ENCODE measurements at places on chromosomes 16 and 17. TPM values are rescaled to one million over a fixed set of nuclear protein-coding genes. Genes with fewer than 3 reads are reported as not detected.

GRCh38 chr17:57713140-57713539, 32.0 kb downstream of the CCDC182 start:
- no peak for DNase-seq

- DNase-seq = no peak
These were observed 35.0 kb upstream of the SLC5A10 start for GRCh38 chr17:18916816-18917500.

DNA sequence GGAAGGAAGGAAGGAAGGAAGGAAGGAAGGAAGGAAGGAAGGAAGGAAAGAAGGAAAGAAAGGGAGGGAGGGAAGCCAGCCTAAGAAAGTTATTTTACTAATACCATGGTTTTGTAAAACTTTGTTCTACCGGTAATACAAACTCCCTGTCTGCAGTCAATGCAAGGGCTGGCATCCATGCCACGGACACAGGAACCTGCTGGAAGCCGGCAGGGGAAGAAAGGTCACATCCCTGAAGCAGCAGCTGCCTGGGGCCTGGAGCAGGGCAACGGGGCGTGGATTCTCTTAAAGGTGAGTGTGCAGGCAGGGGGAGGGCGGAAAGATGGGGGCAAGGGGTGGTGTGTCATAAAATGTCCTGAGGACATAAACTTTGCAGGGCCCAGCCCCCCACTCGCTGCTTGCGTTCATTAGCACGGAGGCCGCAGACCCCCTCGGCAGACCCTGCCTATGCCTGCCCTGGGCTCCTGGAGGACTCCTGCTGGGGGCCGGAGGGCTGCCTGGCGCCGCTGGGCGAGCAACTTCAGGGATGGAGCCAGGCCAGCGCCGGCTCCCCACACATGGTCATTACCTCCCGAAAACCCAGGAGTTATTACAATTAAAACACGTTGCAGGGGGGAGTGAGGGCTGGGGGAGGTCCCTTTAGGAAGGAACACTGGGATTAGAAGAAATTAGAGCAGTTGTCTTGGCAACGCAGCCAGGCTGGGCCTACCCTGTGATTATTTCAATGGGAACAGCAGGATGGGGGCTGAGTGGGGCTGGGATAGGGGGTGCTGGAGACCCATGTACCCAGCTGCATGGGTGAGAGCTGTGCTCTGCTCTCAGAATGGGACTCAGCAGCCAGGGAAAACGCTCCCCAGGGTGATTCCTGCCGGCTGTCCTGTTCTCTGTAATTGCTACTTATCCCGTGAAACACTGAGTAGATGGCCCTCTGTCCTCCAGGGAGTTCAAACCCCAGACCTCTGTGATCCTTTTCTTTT, 257.9 kb downstream of the SOX9 start:
- DNase-seq = peak; percentile 72

DNA sequence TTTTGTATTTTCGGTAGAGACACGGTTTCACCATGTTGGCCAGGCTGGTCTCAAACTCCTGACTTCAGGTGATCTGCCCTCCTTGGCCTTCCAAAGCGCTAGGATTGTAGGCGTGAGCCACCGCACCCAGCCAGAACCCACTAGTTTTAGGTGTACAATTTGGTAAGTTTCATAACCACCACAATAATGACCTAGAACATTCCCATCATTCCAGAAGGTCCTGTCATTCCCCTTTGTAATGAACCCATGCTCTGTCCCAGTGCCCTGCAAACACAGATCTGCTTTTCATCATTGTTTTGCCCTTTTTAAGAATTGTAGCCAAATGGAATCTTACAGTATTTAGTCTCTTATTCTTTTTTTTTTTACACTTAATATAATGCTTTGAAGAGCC, 35.6 kb upstream of the IRF8 start:
- no peak for DNase-seq

CCL16 gene
- not detected for total RNA-seq

RNF227 gene
- total RNA-seq = 0.17 TPM

Measured in H7 (cell line).